ENCODE measurements at places on chromosomes 2 and 18. TPM values are rescaled to one million over a fixed set of nuclear protein-coding genes. Genes with fewer than 3 reads are reported as not detected.

DNA sequence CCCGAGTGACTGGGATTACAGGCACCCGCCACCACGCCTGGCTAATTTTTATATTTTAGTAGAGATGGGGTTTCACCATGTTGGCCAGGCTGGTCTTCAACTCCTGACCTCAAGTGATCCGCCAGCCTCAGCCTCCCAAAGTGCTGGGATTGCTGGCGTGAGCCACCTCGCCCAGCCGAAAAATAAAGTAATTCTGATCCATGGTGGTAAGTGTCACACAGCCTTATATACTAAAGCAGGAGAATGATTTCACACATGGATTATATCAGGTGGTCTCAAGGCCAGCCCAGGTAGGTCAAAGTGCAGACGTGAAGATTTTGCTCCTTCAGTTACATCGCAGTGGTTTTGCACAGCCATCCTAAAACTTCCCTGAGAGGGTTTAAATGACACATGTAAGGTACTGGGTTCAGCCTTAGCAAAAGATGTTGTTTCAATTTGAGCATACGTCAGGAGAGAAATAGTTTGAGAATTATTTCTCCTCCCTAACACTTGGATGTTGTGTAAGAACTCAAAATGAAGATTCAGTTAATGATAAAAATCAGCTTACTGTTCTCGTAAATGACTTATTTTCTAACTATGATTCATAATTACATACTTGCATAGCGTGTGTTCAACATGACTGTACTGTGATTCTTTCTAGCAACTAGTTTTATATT lies 93.0 kb upstream of the SLC39A10 start:
- DNase-seq = no peak
- no peak overlapping the region for H3K4me3 ChIP-seq
- H3K4me1 ChIP-seq = peaks cover 26% of the 10 kb centered on the region
- H3K36me3 ChIP-seq = peaks cover 5% of the 10 kb centered on the region
- no peaks in the 10 kb centered on the region for H3K27me3 ChIP-seq
- no peak overlapping the region for H3K27ac ChIP-seq

GRCh38 chr2:186884587-186884986 lies 35.6 kb upstream of the ZSWIM2 start:
- no peak overlapping the region for H3K27ac ChIP-seq
- H3K4me1 ChIP-seq = no peaks in the 10 kb centered on the region
- no peaks in the 10 kb centered on the region for H3K27me3 ChIP-seq
- no peak for DNase-seq
- H3K4me3 ChIP-seq = no peak overlapping the region

OXER1 gene
- total RNA-seq = 2.7 TPM

DNA sequence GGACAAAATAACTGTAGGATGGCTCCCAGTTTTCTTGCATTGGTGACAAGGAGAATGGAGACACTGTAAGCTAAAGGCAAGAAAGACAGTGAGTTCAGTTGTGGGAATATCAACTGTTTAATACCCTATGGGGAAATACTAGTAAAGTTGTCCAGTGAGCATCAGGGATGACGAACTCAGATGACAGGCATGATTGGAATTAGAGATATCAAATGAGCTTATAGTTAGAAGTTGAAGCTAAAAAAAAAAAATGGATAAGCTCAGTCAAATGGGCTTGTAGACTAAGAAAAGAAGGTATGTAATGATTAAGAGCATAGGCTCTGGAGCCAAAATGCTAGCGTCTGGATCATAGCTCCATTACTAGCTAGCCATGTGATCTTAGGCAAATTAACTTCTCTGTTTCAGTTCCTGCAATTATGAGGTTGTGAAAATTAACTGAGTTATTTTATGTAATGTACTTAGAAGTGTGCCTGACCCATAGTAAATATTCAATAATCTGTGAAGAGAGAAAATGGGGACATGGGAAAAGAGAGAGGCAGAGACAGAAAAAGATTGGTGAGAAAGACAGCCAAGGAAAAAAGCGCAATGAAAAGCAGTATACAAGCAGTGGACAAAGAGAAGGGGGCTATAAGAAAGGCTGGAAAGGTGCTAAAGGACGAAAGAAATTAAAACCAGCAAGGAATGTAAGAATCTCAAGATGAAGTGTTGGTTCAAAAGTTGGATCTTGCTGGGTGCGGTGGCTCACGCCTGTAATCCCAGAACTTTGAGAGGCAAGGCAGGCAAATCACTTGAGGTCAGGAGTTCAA lies 95.7 kb upstream of the SLC39A10 start:
- H3K4me3 ChIP-seq = no peak overlapping the region
- no peaks in the 10 kb centered on the region for H3K36me3 ChIP-seq
- DNase-seq = no peak

SRD5A2 gene
- total RNA-seq = 0.05 TPM

UGT1A5 gene
- total RNA-seq = not detected

CFAP210 gene
- 0.60 TPM for total RNA-seq

CPO gene
- 0.46 TPM for total RNA-seq
